ENCODE measurements at places on chromosomes 2 and 18. TPM values are rescaled to one million over a fixed set of nuclear protein-coding genes. Genes with fewer than 3 reads are reported as not detected.

CCDC102B gene
- total RNA-seq, result 10.7 TPM

PRSS56 gene
- not detected for total RNA-seq

ADRA2B gene
- 1.2 TPM for total RNA-seq

FRZB gene
- 5.5 TPM for total RNA-seq

SP9 gene
- not detected for total RNA-seq

AMER3 gene
- total RNA-seq, result not detected

NT5C1B gene
- not detected for total RNA-seq

MRPL33 gene
- 71.1 TPM for total RNA-seq

RAX gene
- not detected for total RNA-seq

GALNT5 gene
- total RNA-seq, result not detected

CERKL gene
- total RNA-seq, result not detected

NTSR2 gene
- total RNA-seq, result not detected

DQX1 gene
- not detected for total RNA-seq

CGREF1 gene
- total RNA-seq, result 11.0 TPM

C2orf92 gene
- total RNA-seq, result 5.9 TPM

APCDD1 gene
- total RNA-seq, result 232 TPM

PNO1 gene
- 26.4 TPM for total RNA-seq

GPR75 gene
- total RNA-seq, result 2.5 TPM

DGUOK gene
- 44.2 TPM for total RNA-seq

GPR55 gene
- total RNA-seq, result 0.22 TPM

VWA3B gene
- not detected for total RNA-seq

VSNL1 gene
- not detected for total RNA-seq

TNFRSF11A gene
- 17.1 TPM for total RNA-seq

IL1F10 gene
- total RNA-seq, result not detected

SMAD7 gene
- 56.2 TPM for total RNA-seq

ABCG8 gene
- not detected for total RNA-seq

ALPG gene
- not detected for total RNA-seq

RIT2 gene
- not detected for total RNA-seq

PECR gene
- total RNA-seq, result 32.4 TPM

KCNG2 gene
- 0.51 TPM for total RNA-seq

CAPN14 gene
- 0.10 TPM for total RNA-seq

TYMS gene
- 1.2 TPM for total RNA-seq

SCYGR4 gene
- not detected for total RNA-seq

FOSL2 gene
- total RNA-seq, result 259 TPM

CTNNA2 gene
- not detected for total RNA-seq

TCF7L1 gene
- 27.8 TPM for total RNA-seq

ARHGEF4 gene
- 9.4 TPM for total RNA-seq

All from mesenteric fat pad (tissue), 1 donor.